Aorta (tissue), 5 donors: ENCODE measurements at places on chromosomes 3 and 15. TPM values are rescaled to one million over a fixed set of nuclear protein-coding genes. Genes with fewer than 3 reads are reported as not detected.

- no peak for DNase-seq
Observed at GRCh38 chr3:101809178-101810021, 30.4 kb downstream of the NXPE3 start.

DNA sequence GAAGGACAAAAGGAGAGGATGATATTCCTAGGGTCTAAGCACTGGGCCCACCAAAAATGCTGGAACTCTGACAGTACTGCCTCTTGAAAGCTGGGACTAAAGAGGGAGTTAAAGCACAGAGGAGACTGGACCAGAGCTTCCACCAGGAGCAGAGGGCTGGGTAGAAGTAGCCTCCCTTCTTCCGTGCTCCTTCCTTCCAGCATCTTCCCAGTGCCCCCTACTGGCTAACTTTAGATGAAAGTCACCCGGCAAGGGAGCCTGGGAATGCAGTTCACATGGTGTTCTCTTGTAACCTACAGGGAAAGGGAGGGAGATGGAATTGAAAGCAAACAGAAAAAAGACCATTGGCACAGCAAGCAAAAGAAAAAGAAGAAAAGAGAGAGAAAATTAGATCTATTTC lies 106.1 kb upstream of the COL8A1 start:
- no peak for DNase-seq

GRCh38 chr3:10837849-10838248 lies 21.8 kb downstream of the SLC6A11 start:
- DNase-seq: no peak

DNA sequence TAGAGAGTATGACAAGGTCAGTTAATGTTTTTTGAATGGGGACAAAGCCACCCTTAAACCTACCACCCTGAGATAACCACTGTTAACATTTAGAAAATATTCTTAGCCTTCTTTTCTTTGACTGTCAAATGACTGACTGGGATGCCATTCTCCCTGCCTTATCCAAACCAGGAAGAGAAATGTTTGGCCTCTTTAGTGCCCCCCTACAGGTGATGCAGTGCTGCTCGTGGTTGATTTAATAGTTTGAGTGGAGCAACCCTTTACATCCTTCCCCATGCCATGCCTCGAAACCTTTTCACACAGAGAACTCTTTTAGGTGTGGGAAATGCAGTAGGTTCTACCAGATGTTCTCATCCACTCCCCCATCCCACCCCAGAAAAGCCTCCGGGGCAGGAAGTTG lies 38.7 kb upstream of the UMPS start:
- DNase-seq: no peak

ERC2 gene
- 0.55 TPM for total RNA-seq

GRCh38 chr3:37701734-37702433 lies 159.8 kb upstream of the CTDSPL start:
- DNase-seq: no peak

SAMD7 gene
- not detected for total RNA-seq

SEMA4B gene
- total RNA-seq: 30.4 TPM

DNA sequence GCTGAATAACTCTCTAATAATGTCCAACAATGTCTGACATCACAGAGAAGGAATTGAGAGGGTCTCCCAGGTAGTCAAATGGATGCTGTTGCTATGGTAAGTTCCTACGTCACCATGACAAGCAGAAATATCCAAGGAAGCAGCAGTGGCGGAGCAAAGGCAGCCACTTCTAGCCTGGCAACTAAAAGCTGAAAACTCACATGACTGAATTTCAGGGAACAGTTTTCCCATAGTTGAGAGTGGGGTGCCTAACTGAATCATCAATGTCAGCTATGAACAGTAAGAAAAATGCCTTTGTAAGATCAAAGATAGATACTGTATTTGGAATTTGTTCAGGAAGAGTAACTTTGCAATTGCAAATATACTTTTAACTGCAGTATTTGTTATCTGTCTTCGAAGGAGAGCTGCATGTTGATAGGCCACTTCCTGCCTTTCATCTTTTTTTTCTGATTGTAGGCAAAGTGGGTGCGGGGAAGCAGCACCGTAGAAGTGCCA lies 161.7 kb downstream of the BBX start:
- DNase-seq: no peak

- DNase-seq: no peak
Observed at GRCh38 chr3:63043631-63044030, 168.4 kb upstream of the CADPS start.

IFT80 gene
- total RNA-seq: 26.7 TPM

ADAMTS17 gene
- 1.8 TPM for total RNA-seq

DNA sequence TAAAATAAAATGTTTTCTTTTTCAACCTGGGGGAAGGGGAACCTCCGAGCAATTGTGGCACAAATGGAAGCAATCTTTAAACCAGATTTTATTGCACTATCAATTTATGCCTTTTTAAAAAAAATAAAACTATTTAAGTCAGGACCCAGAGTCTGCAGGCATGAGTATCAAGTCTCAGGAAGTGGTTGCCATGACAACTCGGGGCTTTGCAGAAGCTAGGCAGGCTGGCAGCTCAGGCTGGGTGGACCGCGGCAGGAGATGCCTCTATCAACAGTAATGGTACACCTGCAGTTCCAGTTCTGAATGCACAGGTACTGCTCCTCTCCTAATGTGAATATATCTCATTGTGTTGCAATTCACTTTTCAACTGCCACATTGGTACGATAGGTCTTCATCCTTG lies 447.7 kb downstream of the GABRG3 start:
- no peak for DNase-seq

DNA sequence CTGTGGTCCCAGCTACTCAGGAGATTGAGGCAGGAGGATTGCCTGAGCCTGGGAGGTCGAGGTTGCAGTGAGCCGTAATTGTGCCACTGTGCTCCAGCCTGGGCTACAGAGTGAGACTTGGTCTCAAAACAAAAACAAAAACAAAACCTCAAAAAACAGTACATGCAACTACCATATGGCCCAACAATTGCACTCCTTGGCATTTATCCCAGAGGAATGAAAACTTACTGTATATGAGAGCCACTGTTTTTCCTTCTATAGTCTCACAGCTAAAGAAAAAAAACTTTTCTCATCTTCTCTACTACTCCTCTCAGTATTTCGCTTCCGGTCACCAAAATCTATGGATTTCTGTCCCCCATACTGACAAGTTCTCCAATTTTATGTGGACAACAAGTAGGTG lies 84.3 kb downstream of the FLNB start:
- DNase-seq: no peak

DNA sequence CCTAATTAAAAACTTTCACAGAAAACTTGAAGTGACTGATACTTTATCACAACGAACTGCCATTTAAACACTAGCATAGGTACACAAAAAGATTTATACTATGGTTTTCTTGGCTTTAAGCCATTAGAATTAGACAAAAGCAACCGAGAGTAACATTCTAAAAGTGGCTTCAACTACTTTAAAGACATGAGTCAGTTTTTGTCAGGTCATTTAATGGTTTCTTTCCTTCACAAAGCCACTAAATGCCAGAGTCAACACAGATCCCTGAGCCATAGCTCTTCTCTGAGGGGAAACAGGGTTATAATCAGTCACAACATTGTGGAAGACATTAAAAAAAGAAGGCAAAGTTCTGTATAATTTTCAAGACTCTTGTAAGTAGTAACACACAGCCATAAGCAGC lies 54.6 kb downstream of the CAPN3 start:
- DNase-seq: no peak

- DNase-seq: no peak
Observed at GRCh38 chr15:52511084-52511483, 17.6 kb downstream of the MYO5A start.

- no peak for DNase-seq
Observed at GRCh38 chr3:153055779-153056178, 106.2 kb upstream of the RAP2B start.

GPR160 gene
- 4.1 TPM for total RNA-seq

CPNE4 gene
- 1.6 TPM for total RNA-seq

- DNase-seq: no peak
Observed at GRCh38 chr3:132606085-132606484, 9.0 kb downstream of the ACKR4 start.

DNA sequence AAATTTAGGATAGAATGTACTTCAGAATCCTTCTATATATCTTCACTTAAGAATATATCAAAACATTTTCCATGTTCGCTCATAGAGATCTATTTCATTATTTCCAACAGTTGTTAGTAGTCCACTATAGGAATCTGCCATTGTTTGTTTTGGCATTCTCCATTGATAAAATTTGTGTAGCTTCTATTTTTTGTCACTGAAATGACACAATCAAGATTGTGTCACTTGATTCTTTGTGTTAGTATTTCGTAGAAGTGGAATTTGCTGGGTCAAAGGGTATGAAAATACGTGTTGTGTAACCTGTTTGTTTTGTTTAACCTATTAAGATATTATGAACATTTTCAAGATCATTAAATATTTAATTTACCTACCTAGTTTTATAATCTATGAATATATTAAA lies 15.9 kb upstream of the GPR156 start:
- no peak for DNase-seq

ATP10A gene
- 19.9 TPM for total RNA-seq

DNA sequence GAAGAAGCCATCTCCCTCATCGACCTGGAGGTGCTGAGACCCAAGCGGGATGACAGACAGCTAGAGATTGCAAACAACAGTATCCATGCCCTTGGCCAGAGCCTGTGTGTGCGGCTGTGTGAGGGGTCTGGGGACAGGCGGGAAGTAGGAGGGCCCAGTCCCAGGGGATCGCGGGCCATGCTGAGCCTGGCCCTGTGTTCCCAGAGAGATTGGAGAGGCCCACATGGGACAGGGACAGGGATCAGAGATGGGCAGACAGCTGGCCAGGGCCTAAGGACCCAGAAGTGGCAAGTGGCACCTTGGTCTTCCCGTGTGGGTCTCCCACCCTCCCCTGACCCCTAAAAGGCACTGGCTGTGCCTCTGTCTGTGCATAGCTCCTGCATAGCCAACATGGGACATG lies 10.9 kb upstream of the RHO start:
- DNase-seq: no peak

NOX5 gene
- total RNA-seq: 0.18 TPM

GRCh38 chr3:43432462-43432861 lies 146.1 kb downstream of the SNRK start:
- DNase-seq: no peak

GRCh38 chr3:193977622-193978021 lies 158.3 kb upstream of the HES1 start:
- DNase-seq: no peak

DNA sequence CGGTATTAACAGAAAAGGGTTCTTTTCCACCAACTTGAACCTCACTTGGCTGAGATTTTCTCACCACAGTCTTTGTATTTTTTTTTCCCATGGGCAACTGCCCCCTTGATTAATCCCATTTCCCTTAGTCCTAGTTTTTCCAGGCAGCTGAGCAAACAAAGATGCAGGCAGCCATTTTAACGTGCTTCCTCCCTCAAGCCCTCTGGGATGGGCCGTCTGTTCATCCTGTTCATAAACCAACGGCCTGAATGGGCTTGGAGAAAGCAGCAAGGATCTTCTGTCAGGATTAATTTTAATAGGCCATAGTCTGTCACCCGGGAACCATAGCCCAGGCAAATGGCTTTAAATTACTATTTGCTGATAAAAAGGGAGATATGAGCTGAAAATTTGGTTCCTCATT lies 10.4 kb upstream of the POLR2M start:
- DNase-seq: no peak

- no peak for DNase-seq
Observed at GRCh38 chr3:125480656-125481374, 39.2 kb downstream of the SNX4 start.

TMC3 gene
- 0.81 TPM for total RNA-seq
